Left ventricle myocardium inferior (tissue), 1 donor: ENCODE measurements at places on chromosomes 13 and 19. TPM values are rescaled to one million over a fixed set of nuclear protein-coding genes. Genes with fewer than 3 reads are reported as not detected.

DNA sequence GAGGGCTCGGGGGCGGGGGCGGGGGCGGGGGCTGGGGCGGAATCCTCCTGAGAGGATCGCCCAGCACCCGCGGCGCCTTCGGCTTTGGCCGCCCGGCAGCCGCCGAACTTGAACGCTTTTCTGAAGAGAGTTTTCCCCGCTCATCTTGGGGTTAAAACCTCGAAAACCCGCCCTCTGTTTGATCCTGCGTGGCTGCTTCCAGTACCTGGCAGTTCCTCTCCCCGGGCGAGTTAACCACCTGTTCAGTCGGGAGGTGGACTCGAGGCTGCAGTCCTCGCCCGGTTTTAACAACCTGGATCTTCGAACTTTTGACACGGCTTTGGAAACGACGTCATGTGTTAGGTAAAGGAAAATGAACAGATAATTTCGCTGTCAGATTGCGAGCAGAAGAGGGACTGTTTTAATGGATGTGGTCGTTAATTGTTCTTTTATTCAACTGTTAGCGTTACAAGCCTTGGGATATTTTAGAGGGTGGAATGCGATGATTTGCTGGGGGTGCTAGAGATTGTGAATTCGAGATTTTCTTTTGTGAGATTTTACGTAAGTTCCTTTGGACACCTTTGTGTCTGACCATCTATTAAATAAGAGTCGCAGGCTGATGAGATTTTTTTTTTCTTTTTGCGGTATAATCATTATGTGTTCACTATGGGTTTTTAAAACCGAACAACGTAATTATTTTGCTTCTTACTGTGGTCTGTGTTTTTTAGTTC, 1.0 kb downstream of the FNDC3A start:
- no peak for DNase-seq

DNA sequence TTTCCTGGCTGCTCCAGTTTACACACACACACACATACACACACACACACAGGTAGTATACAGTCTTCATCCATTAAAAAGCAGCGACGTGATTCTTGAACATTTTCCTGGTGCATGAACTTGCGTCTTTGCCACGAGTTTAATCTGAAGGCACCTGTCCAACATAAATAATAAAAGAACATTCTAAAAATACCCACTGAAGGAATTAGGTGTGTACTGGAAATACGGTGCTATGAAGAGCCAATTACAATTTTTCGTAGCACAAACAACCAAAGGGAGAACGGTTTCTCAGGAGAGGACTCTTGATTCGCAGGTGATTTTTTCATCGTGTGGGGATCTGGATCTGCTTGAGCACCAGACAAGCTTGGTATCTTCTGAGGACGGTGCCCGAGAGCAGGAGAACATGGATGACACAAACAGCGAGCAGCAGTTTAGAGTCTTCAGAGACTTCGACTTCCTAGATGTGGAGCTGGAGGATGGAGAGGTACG, 61.2 kb downstream of the ZAR1L start:
- no peak for DNase-seq

DNA sequence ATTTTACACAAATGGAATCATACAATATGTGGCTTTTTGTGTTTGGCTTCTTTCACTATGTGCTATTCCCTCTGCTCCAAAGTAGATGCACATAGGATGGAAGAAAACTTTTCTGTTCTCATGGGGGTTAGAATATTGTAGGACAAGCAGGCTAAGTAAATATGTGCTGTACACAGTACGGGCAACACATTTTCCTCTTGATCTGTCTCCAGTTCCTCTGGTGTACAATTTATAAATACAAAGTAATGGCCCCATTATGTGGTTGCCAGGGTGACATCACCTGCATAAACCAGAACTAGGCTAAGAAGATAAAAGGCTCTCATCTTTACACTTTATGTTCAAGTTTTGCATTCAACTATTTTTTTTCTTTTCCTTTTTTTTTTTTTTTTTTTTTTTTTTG, 41.0 kb upstream of the SOX21 start:
- DNase-seq, result no peak

- no peak for DNase-seq
Observed at GRCh38 chr13:51869916-51870315, 8.1 kb downstream of the CCDC70 start.

GRCh38 chr19:7823686-7824301, 6.2 kb upstream of the EVI5L start:
- no peak for DNase-seq

GRCh38 chr19:16330368-16330801, 5.8 kb downstream of the KLF2 start:
- peak; percentile 63 for DNase-seq

- DNase-seq, result no peak
Observed at GRCh38 chr13:114259974-114260373, 21.4 kb upstream of the UPF3A start.

- no peak for DNase-seq
Observed at GRCh38 chr13:46667687-46668281, 114.8 kb downstream of the LRCH1 start.

GRCh38 chr19:1855040-1855827, 7.0 kb upstream of the REXO1 start:
- peak; percentile 93 for DNase-seq

- DNase-seq, result no peak
Observed at GRCh38 chr13:71260246-71260645, 606.8 kb downstream of the DACH1 start.

- no peak for DNase-seq
Observed at GRCh38 chr13:78659732-78660494, 958 bp upstream of the OBI1 start.

DNA sequence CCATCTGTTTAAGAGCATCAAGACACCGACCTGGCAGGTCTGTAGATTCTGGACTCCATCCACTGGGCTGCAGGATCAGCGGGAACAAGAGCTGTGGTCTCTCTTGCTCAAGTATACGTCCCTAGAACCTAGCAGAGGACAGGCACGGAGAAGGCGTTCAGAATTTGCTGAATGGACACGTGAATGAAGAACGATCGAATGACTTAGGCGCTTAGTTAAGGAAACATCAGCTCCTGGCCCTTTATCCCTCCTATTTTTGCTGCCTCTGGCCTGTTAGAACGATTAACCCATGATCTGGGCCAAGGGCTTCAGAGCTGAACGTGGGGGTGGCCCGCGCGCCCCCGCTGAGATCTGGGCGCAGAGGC, 953 bp downstream of the DZIP1 start:
- DNase-seq, result no peak

Gene KLK2
- total RNA-seq, result not detected

Gene TMEM255B
- total RNA-seq, result 7.7 TPM

Gene CLEC17A
- total RNA-seq, result not detected

Gene GRIN3B
- not detected for total RNA-seq

Gene C13orf42
- not detected for total RNA-seq

Gene TYROBP
- 26.2 TPM for total RNA-seq
